GF-D8 (cell line): ENCODE measurements at places on chromosomes 5 and 9.

DNA sequence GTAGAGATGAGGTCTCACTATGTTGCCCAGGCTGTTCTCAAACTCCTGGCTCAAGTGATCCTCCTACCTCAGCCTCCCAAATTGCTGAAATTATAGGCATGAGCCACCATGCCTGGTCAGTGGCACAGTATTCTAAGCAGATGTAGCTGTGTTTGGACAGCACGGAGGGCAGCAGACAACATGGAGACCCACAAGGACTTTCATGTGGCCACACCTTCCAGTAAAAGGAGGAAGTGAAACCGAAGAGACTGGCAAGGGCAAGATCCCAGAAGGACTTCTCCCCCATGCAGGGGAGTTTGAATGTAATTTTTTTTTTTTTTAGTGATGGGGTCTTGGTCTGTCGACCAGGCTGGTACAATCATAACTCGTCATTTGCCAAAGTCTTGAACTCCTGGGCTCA lies 172.2 kb downstream of the TRPM3 start:
- DNase-seq, result no peak

DNA sequence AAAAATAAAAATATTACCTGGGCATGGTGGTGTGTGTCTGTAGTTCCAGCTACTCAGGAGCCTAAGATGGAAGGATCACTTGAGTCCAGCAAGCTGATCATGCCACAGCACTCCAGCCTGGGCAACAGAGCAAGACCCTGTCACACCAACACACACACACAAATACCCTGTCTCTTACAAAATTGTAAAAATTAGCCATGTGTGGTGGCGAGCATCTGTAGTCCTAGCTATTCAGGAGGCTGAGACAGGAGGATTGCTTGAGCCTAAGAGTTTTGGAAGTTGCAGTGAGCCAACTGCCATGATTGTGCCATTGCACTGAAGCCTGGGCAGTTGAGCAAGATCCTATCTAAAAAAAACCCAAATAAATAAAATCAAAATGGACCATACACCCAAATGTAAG lies 32.1 kb upstream of the DENND4C start:
- DNase-seq, result no peak

DNA sequence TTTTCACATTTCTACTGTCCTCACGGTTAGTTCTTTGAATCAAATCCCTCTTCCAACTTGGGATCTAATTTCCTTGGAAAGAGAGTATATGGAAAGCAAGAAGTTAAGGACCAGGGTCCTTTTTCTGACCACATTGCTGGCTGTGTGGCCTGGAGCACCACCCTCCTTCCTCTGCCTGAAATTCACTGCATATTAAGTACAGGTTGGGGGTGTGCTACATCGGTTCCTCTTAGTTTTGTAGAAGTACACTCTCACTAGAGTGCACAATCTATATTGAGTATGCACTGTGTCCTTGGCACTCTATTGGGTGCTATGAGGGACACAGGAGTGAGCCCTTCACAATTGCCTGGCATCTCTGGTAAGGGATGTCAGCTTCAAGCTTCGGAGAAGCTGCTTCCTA lies 53.8 kb upstream of the KLF9 start:
- DNase-seq, result no peak

GRCh38 chr5:107063511-107063910 lies 607.2 kb downstream of the EFNA5 start:
- no peak for DNase-seq

DNA sequence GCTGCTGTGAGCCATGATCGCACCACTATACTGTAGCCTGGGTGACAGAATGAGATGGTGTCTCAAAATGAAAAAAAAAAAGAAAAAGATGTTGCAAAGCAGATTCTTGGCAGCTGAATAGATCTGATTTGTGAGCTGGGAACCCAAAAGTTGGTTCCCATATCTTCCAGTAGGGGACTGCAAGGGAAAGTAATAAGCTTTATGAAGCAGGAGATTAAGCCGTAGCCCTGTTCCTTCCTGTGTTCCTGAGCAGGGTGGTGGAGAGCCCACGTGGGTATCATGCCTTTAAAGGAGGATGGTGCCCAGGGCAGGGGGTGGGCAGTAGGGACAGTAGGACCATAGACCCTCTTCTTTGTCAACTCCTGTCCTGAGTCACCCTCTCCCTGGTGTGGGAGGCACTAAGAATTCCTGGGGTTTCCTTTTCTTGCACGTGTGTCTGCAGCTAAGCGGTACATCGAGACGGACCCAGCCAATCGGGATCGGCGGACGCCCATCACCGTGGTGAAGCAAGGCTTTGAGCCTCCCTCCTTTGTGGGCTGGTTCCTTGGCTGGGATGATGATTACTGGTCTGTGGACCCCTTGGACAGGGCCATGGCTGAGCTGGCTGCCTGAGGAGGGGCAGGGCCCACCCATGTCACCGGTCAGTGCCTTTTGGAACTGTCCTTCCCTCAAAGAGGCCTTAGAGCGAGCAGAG lies 37.9 kb downstream of the STOM start:
- DNase-seq, result no peak

- no peak for DNase-seq
Measured at GRCh38 chr5:8923526-8923925, 622.3 kb downstream of the SEMA5A start.
